Eye (tissue), 1 donor: ENCODE measurements at places on chromosomes 6 and 20.
A peak's percentile ranks its signal among the peaks of the same experiment; 100 is the strongest.

GRCh38 chr6:14848019-14848418 lies 397.9 kb upstream of the JARID2 start:
- DNase-seq = no peak

GRCh38 chr6:35973670-35974222 lies 50.7 kb downstream of the SLC26A8 start:
- DNase-seq = no peak

DNA sequence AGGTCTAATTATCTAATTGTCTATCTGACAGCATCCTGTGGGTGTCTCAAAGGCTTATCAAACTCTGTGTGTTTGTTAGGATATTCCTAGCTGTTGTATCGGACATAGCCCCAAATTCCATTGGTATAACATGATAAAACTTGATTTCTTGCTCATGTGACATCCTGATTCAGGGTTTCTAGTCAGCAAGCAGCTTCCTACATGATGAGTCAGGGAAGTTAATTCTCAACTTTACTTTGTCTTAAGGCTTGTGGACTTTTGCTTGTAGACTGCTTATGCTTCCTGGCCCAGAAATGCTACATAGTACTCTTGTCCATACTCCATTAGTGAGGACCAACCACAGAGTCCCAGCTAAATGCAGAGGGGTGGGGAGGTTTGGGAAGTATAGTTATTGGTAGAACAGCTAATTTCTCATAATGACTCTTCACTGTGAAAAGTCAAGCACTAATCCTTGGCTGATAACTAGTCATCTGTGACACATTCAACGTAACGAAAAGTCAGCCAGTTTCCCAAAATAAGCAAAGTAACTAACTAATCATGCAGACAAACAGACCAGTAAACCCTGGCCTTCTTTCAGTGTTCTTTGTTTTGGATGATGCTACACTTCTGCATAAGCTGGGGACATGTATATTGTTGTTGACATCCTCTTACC lies 25.8 kb downstream of the NKAIN2 start:
- no peak for DNase-seq

DNA sequence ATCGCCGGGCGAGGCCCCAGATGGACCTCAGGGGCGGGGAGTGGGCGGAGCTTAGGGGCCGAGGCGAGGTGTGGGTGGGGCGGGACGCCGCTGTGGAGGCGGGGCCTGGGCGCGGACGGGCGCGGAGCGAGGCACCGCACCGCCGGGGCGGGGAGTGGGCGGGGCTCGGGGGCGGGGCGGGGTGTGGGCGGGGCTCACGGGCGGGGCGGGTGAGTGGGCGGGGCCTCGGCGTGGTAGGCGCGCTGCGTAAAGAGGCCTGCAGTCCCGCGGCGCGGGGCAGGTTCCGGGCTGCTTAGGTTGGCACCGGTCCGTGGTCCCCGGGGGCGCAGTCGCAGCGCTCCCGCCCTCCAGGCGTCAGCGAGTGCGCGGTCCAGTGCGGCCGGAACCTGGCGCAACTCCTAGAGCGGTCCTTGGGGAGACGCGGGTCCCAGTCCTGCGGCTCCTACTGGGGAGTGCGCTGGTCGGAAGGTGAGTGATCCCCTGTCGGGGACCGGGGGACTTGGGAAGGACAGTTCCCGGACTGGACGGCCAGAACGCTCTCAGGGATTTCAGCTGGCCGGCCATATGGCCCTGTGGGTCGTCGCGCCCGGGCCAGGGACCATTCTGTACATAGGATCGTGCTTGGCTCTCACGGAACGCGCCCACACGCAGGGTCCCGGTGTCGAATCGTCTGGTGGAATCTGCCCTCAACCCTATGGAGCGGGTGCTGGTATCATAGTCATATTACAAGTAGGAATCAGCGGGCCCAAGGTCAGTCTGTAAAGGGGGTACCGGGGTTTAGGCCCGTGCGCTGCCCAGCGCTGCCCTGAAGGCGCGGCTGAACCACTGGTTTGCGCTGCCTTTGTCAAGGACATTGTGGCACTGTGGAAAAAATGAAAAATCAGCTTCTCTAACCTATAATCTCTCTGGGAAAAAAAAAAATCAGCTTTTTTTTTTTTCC lies at the start of gene NQO2:
Gene NQO2 (plus strand): TSS at position 277 of the 940 bp plus-strand sequence. CDS start 6,659 bp downstream, outside the sequence.
- no peak for DNase-seq

- DNase-seq = peak; percentile 41
Observed at GRCh38 chr20:37881601-37882343, 21.2 kb upstream of the VSTM2L start.

GRCh38 chr20:10584371-10584770 lies 89.4 kb downstream of the JAG1 start:
- DNase-seq = no peak

DNA sequence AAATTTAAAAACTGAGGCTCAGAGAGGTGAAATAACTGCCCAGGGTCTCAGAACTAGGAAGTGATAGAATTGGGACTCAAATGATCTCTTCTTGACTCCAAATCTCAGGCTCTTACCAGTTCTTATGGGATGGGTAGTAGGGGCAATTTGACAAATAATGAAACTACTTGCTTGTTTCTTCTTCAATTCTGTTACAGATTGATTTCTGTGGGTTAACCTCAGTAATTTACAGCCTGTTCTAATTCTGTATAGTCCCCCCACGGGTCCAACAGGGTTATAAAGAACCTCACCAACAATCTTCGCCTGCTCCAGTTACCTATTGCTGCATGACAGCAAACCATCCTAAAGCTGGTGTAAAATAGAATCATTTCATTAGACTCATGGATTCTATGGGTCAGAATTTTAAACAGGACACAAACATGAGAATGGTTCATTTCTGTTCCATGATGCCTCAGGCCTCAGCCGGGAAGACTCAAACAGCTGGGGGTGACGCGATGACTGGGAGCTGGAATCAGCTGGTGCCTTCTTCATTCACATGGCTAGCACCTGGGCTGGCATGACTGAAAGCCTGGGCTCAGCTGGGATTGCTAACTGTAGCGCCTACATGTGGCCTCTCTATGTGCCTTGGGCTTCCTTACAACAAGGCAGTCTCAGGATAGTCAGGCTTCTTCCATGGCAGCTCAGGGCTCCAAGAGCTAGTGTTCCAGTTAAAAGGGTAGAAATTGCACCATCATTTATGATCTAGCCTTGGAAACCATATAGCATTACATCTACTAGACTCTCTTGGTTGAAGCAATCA lies 6.6 kb upstream of the WFDC2 start:
- DNase-seq = no peak

GRCh38 chr6:16004934-16005679 lies 123.8 kb upstream of the MYLIP start:
- DNase-seq = no peak

- no peak for DNase-seq
Observed at GRCh38 chr6:34771727-34772126, 14.4 kb downstream of the SNRPC start.

GRCh38 chr20:9514461-9515213 lies at the start of gene LAMP5:
TSS of gene LAMP5 (plus strand) at chr20:9514590. CDS start at chr20:9514853, 263 bp downstream.
- peak; percentile 87 for DNase-seq

DNA sequence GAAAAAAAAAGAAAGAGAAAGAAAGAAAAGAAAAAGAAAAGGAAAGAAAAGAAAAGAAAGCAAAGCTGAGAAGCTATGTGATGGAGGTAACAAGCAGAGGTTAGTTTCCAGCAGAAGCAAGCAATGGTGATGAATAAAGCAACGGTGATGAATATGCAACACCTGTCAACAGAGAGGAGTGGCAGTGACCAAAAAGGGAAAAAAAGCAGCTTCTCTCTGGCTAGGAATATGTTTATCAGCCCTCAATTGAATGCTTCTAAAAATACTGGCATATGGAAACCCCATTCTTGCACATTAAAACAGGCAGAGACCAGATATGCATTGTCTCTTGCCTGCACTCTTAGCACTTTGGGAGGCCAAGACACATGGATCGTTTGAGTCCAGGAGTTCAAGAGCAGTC lies 100.9 kb downstream of the GJA1 start:
- no peak for DNase-seq

- DNase-seq = no peak
Observed at GRCh38 chr6:85346196-85346595, 103.7 kb upstream of the NT5E start.

GRCh38 chr6:49675816-49676215 lies 37.5 kb downstream of the CRISP2 start:
- DNase-seq = no peak

GRCh38 chr6:8047541-8048292 lies 16.5 kb downstream of the BLOC1S5 start:
- no peak for DNase-seq

- no peak for DNase-seq
Observed at GRCh38 chr6:159929819-159930218, 39.0 kb downstream of the MAS1 start.

- DNase-seq = no peak
Observed at GRCh38 chr6:170106906-170107525, 183.9 kb downstream of the DLL1 start.

GRCh38 chr6:127053875-127054235 lies 64.6 kb upstream of the RSPO3 start:
- DNase-seq = no peak

DNA sequence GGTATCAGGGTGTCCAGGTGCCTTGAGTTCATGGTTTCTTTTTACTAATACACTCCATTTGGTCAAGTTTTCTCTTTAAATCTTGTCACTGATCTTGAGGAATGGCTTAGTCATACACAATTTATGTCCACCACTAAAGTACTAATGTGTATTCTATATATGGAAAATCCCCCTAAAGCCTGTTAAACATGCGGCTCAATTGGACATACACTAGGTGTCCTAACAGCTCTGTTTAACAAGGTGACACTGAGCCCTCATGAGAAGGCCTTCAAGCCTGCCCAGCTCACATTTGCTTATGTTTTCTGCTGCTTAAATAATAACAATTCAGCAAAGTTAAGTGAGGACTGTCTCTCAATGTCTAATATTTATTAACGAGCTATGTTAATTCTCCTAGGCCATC lies 31.5 kb downstream of the PDE7B start:
- DNase-seq = no peak

GRCh38 chr20:12315652-12316051 lies 398.0 kb downstream of the BTBD3 start:
- DNase-seq = no peak

GRCh38 chr6:66499851-66500250 lies 792.8 kb upstream of the EYS start:
- DNase-seq = no peak

GRCh38 chr20:34701405-34702085 lies 2.6 kb upstream of the TP53INP2 start:
- no peak for DNase-seq

DNA sequence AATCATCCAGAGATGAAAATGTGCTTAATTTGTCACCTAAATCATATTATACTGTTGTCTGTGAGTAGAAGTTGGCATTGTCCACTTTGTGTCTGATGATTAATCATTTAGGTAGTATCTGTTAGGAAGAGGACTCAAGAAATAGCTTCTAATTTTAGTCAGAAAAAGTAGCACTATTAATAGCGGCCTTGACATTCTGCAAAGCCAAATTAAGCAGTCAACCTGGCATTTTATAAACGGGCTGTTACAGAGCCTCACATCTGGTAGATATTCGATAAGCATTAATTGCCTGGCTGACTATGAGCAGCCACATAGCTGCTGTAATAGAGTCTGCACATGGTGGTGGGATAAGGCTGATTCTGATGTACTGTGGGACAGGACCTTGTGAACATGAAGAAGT lies 99.5 kb downstream of the KLHL32 start:
- no peak for DNase-seq

DNA sequence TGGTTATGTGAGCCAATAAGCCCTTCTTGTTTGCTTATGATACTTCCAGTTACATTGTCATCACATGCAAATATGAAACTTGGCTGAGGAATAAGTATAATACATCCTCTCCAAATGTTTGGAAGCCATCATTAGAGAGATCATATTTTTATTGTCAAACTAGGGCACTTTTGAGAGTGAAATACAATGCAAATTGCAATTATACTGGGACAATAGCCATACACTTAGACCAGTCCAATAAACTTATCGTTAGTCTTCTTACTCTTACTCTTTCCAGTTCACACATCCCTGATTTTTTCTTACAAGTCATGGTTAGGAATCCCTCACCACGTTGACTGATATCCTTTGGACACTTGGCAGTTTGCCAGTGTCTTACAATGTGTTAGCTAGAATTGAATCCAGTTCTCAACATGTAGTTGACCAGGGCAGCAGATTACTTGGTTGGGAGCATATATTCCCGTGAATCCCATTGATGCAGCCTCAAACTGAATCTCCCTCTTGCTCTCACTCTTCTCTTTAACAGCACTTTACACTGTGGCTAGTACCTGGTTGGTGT lies 519.7 kb upstream of the ID4 start:
- no peak for DNase-seq

DNA sequence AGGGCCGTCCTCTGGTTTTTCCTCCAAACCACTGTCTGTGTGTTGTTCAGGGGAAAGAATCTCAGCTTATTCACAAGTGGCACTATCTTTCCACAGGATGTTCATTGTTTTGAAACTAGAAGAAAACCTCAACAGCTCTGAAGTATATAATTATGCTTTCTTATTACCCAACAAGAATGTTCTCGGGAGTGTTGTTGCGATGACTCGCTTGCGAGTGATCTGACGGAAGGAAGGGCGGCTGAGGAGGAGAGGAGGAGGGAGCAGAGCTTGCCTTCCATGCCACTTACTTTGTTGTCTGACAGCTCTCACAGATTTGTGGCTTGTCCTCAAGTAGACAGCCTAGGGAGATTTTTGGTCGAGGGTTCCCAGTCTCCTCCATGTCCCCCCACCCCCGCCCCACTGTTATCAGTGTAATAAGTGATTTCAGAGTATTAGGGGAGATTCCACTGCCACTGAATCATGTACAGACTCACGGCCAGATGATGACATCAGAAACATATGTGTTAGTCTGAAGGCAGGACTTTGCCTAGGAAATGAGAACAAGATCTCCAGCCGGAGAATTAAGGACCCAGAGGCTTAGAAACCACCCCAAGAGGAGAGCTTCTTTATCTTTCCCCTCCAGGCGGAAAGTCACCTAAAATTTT lies 80.7 kb upstream of the CCN6 start:
- peak; percentile 78 for DNase-seq

DNA sequence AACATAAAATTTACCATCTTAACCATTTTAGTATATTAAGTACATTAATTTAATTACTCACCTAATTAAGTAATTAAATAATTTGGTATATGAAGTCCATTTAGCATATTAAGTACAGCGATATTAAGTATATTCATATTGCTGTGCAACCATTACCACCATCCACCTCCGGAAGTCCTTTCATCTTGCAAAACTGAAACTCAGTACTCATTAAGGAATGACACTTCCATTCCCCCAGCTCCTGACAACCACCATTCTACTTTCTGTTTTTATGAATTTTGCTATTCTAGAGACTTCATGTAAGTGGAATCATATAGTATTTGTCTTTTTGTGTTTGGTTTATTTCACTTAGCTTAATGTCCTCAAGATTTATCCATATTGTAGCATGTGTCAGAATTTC lies 61.1 kb upstream of the GTSF1L start:
- DNase-seq = no peak
